ENCODE measurements at places on chromosomes 6 and 20.

DNA sequence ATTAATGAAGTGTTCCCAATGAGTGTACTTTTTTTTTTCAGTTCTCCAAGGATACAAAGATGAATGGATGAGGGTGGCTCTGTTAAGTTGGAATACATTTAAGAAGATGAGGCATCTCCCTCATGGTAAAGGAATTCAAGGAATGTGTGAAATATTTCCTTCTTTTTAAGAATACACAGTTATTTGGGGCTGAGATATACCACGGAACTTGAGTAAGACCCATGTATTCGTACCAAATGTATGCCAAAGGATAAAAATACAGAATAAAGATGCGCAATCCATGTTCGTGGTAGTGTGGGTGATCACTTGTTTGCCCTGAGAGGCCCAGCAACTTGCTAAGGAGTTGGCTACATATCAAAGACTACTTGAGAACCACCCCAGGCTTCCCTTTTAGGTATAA is 164.2 kb upstream of the TCF21 start:
- DNase-seq, result no peak

DNA sequence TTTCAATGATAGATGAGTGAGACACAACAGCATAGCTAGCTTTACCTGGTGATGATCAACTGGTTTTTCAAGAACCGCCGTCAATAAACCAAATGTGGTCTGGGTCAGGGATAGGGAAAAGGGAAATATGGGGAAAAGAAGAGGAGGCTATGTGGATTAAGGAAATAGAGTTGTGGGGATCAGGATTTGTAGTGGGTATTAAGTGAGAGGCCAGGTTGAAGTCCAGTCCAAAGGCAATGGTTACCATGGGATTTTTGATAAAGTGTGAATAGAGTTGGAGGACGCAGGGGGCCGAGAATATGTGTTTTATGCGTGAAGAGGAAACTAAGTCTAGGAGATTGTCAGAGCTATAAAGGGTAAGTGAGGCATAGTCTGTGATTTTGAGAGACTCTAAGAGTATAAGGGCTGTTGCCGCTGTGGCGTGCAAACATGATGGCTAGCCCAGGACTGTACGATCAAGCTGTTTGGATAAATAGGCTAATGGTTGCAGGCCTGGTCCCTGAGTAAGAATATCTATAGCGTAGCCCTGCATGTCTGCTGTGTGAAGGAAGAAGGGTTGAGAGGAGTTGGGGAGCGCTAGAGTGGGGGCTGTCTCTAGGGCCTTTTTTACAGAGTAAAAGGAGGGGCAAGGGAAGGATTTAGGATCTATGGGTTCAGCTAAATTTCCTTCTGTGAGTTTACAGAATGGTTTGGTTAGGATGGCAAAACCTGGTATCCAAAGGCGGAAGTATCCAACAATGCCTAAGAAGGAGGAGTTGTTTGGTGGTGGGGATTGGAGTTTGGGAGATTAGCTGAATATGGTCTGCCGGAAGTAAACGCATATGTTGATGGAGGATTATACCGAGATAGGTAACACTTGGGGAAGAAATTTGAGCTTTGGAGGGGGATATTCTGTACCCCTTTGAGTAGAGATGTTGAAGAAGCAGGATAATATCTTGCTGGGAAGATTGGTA is 749.7 kb upstream of the ADGRB3 start:
- no peak for DNase-seq

DNA sequence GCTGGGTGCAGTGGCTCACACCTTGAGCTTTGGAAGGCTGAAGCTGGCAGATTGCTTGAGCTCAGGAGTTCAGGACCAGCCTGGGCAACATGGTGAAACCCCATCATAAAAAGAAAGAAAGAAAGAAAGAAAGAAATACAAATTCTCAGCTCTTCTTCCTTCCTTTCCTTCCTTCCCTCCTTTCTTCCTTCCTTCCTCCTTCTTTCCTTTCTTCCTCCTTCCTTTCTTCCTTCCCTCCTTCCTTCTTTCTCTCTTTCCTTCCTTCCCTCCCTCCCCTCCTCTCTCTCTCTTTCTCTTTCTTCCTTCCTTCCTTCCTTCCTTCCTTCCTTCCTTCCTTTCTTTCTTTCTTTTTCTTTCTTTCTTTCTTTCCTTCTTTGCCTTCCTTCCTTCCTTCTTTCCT is 21.0 kb upstream of the NCOA3 start:
- no peak for DNase-seq

DNA sequence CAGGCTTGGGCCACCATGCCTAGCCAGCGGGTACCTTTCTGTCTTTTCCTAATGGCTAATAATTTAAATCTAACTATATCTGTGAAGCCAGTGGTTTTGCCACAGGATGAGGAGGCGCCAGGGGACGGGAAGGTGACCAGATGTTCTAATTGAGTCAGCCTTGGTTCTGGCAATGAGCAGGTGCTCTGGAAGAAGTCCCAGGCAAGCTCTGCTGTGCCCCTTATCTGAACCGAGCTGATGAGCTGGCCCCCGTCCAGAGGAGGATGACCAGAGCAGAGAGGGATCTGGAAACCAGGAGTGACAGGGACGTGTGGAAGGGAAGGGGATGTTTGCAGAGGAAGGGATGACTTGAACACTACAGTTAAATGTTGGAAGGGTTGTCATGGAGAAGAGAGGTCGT is 46.7 kb downstream of the SLC35D3 start:
- no peak for DNase-seq

DNA sequence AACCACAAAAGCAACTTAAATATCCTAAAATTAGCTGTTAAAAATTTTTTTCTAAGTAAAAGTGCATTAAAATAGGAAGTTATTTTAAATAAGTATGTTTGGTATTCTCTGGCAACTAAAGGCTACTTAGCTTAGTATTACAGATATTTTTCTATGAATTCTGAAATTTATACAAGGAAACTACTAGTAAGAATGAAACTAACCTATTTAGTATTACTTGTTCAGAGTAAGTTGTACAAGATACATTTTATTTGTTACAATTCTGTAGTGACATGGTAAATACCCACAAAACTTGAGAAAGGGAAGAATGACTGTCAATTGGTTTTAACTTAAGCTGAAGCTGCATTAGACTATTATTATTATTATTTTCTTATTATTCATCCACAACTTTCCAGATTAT is 6.5 kb downstream of the PHIP start:
- DNase-seq, result no peak

DNA sequence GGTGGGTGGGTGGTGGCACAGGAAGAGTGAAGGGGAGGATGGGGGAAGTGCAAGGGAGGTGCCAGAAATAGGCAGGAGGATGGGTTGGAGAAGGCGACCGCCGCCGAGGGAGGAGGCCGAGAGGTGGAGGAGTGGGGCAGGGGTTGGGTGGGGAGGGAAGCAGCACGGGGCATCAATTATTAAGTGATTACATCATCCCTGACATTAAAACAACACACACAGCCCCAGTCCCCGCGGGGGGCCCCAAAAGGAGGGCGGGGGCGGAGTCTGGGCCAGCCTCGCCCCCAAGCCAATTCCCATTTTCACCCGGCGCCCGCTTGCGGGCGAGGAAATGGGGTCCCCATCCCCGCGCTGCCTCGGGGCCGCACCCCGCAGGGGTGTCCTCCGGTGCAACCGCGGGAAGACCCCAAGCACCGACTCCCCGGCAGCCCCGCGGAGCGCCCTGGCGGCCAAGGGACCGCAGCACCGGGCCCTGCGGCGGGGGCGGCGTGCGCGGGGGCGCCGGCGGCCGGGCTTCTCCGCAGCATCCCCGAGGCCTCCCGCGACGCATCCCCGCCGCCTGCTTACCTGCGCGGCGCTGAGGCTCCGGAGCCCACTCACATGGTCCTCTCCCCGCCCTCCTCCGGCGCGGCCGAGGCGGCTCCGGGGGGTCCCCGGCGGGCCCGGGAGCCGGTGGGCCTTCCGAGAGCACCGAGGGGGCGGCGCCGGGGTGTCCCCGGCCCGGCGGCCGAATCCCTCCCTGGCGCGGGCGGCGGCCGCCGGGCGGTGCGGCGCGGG is 663 bp downstream of the FYN start:
- peak; percentile 56 for DNase-seq

DNA sequence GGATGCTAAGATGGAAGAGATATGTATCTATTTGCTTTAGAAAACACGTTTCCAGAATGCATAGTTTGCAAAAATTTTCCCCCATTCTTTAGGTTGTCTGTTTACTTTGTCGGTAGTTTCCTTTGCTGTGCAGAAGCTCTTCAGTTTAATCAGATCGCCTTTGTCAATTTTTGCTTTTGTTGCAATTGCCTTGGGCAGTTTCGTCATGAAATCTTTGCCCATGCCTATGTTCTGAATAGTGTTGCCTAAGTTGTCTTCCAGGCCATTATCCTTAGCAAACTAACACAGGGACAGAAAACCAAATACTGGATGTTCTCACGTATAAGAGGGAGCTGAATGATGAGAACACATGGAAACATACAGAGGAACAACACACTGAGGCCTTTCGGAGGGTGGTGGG is 454.2 kb upstream of the SLC35B3 start:
- no peak for DNase-seq

All from NCI-H2081 (cell line).